ENCODE measurements at places on chromosomes 1 and 21.

GRCh38 chr1:54826226-54826816 lies 25.2 kb upstream of the TTC22 start:
- DNase-seq = no peak

DNA sequence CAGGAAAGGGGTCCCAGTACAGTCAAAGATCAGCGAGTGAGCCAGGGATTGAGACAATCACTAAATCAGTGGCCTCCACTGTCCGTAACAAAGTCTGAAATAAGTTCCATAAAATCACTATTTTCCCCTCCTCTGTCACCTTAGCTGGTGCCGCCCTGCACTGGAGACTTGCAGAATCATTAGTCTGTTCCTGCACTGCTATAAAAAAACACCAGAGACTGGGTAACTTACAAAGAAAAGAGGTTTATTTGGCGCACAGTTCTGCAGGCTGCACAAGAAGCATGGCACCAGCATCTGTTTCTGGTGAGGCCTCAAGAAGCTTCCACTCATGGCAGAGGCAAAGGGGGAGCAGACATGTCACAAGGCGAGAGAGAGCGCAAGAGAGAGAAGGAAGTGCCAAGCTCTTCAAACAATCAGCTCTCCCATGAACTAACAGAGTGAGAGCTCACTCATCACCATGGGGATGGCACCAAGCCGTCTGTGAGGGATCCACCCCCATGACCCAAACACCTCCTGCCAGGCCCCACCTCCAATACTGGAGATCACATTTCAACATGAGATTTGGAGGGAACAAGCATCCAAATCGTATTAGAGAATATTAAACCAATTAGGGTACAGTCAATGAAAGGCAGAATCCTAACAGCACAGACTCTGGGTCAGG lies 129.8 kb upstream of the TIAM1 start:
- no peak for DNase-seq

GRCh38 chr1:60949154-60949825 lies 133.1 kb upstream of the NFIA start:
- DNase-seq = no peak

DNA sequence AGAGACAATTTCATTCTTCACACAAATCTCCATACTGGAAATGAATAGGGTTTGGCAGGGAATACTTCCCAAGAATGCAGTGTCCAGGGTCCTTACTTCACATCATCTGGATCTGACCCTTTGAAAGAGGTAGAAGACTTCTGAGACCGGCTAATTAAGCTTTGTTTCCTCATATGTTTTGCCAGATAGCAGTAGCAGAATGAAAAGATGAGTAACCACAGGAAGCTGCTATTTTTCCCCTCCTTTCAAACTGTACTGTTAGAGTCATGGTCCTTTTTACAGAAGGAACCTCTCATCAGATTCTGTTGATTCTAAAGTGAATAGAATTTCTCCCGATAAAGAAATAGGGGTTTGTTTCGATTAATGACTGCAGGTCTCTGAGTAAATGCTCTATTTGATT lies 1.4 kb upstream of the OLFML3 start:
- no peak for DNase-seq

- DNase-seq = no peak
Measured at GRCh38 chr1:74470936-74471335, 41.5 kb downstream of the LRRC53 start.

DNA sequence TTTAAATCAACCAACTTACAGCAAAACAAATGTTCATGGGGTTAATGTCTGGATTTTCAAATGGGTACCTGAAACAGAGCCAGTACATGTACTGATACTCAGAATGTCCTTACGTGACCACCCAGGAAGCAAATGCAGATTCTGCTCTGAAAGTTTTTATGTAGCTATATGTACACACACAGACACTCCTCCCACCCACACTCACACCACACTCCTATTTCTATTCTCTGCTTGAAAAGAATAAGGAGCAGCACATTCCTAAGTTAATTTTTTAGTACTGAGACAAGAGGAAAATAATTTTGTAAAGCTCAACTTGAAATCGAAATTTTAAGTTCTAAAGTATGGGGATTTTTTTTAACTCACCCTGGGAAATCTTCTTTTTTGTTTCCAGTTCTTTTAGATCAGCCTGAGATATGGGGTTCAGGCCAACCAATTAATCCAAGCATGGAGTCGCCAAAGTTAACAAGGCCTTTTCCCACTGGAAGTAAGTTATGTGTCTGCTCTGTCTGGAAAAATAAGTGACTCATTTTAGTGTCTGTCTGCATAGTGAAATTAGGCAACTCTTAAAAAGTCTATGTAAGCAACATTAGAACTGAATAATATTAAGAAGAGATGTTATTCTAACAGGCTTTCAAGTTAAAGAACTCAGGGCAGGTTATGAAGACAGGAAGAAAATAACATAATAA lies 75.5 kb upstream of the DYNLT5 start:
- no peak for DNase-seq

DNA sequence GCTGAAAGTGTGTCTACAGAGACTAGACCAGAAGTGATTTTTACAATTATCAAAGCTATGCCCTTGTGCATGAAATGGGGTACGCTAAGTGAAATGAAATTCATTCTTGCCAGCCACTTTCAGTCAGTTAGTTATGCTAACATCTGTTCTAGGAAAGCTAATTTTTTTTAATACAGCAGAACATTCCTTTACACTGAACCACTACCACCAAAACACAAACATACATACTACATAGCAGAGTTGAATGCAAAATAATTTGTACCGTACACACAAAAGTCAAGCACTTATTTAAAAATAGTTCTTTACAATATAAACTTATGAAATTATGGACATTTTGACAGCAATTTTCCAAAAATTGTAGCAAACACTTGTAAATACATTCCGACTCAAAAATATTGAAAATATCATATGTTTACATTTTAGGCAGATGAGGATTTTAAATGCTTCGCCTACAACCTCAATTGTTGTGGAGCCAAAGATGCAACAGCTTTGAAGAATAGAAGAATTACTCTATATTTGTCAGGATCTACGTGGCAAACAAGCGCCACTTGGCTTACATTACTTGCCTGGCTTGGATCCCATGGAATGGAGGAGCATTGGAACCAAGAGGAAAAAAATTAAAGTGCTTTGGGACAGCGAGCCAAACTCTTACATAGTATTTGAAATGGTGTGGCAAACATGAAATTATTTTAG lies 30.6 kb downstream of the WLS start:
- no peak for DNase-seq

DNA sequence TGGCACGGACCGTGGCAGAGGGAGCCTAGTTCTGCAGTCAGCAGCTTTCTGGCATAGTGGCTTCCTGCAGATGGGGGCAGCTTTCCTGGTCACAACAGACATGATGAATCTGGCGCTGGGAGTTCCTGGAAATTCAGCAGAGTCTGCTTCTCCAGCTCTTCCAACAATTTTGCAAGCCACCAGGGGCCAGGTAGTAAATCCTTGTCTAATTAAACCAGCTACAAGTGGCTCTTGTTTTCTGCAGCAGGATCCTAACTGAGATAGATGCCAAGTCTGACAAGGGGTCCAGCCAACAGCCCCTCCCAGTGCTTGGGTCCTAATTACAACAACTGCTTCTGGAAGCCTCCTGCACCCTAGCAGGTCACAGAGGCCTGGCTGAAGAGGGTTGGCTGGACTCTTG lies 35.8 kb downstream of the TRIM62 start:
- DNase-seq = no peak

DNA sequence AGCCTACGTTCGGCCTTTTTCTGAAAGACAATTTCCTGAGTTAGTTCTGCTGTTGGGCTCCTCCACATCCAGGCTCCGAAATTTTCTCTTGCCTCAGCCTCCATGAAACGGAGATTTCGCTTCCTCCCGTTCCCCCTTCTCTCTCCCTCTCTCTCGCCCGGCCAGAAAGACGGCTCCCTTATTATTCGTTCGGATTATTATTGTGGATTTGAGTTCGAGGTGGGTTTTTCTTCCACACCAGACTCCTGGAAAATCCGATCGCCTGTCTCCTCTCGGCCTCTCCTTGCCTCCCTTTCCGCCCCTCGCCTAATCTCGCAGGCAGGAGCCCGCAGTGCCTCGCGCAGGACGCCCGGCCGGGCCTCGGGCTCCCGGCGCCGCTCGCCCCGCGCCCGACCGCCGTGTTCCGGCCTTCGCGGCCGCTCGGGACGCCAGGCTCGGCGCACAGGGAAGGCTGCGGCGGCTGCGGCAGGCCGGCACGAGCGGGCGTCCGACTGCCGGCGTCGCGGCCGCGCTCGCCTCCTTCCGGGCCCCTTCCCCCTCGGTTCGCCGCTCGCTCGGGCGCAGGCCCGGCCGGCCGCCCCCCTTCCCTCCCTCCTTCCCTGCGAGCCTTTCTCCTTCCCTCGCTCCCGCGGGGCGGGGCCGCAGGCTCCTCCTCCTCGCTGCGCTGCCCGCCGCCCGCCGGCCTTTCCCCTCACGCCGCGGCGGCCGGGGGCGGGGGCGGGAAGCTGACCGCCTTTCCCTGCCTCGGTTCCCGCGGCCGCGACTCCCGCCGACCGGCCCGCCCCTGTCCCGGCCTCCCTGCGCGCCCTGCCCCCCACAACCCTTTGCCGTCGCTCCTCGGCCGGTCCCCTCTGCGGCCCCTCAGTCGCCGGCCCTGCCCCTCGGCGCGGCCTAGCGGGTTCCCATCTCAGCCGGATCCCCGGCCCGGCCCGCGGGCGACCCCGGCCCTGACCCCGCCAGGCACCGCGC lies at the start of gene ARHGEF11:
TSS of gene ARHGEF11 (minus strand) at position 493 of the 969 bp plus-strand sequence. CDS start 1,412 bp downstream, outside the sequence.
- peak; percentile 90 for DNase-seq

- no peak for DNase-seq
Measured at GRCh38 chr1:111203681-111204200, 3.3 kb upstream of the DENND2D start.
